Fibroblast of lung (primary cell): ENCODE measurements at places on chromosomes 5 and 9. TPM values are rescaled to one million over a fixed set of nuclear protein-coding genes. Genes with fewer than 3 reads are reported as not detected.
A peak's percentile ranks its signal among the peaks of the same experiment; 100 is the strongest.

HRH2 gene
- 0.03 TPM in 1 of 2 replicates, not detected in the other for polyA plus RNA-seq

ITGA2 gene
- polyA plus RNA-seq, result 9.4 and 32.9 TPM in 2 replicates

TAF1L gene
- polyA plus RNA-seq, result not detected in 2 replicates

TAF11L12 gene
- not detected in 2 replicates for polyA plus RNA-seq

GRCh38 chr5:177553671-177554429 is 513 bp downstream of the FAM193B start:
- DNase-seq, result no peak
- H3K4me1 ChIP-seq, result no peaks in the 10 kb centered on the region
- peak overlapping the region; percentile 54 for H3K27ac ChIP-seq
- peaks cover 3% of the 10 kb centered on the region for H3K36me3 ChIP-seq

DNA sequence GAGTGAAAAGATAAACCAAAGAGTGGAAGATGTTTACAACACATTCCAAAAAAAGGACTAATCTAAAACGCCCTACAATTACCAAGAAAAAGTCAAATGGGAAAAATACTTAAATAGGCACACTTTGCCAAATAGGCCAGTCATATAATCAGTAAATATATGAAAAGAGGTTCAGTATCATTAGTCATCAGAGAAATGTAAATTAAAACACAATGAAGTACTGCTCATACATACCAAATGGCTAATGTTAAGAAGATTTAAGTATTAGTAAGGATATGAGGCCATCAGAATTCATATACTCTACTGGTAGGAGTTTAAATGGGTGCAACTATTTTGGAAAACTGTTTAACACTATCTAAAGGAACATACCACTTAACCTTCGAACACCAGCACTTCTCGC is 47.6 kb downstream of the ZDHHC21 start:
- no peaks in the 10 kb centered on the region for H3K36me3 ChIP-seq
- peak; percentile 12 for DNase-seq
- H3K27me3 ChIP-seq, result no peaks in the 10 kb centered on the region
- H3K27ac ChIP-seq, result no peak overlapping the region

DNA sequence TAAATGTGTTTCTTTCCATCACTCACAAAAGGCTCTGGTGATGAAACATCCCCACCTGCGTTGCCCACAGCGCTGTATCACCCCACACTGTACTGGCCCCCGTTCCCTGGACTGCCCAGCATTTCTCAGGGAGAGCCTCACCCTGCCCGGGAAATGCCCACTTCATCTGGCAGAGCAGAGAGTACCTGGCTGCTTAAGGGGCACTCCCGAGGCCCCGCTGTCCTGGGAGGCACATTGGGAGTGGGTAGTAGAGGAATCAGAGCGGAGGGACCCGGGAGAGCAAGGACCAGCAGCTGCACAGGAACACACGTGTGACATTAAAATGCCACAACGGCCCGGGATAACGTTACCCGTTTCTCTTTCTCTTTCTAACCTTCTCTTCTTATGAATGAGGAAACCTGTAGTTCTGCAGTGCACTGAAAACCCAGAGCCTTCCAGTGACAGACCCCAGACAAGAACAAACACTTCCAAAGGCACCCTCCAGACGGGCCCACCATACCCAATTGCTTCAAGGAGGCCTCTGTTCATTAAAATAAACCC is 110.0 kb downstream of the ROR2 start:
- no peaks in the 10 kb centered on the region for H3K27me3 ChIP-seq
- no peak overlapping the region for H3K4me3 ChIP-seq
- DNase-seq, result no peak

PCDHGB4 gene
- polyA plus RNA-seq, result 13.3 and 15.5 TPM in 2 replicates

DNA sequence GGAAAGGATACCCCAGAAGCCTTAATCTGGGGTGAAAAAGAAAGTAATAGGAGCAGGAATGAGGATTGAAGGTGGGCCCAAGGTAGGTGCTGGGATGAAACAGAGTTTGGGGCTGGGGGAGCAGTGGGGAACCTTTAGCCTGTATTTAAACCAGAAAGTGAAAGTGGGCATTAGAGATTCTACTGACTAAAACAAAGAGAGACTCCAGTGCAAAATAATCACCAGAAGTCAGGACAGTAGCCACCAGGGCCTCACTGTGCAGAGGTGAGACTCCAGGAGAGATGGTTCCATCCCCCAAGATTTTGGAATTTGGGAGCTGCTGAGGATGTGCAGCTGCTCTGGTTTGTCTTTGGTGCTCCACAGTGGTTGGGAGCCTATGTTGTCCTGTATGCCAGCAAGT is 13.1 kb downstream of the DNAJB5 start:
- H3K27ac ChIP-seq, result no peak overlapping the region
- no peak overlapping the region for H3K4me3 ChIP-seq
- H3K36me3 ChIP-seq, result no peaks in the 10 kb centered on the region
- DNase-seq, result no peak
- H3K27me3 ChIP-seq, result no peaks in the 10 kb centered on the region
